ENCODE measurements at places on chromosomes 2 and 18.

- DNase-seq = no peak
These were observed 1029.9 kb upstream of the PIK3C3 start for GRCh38 chr18:40925071-40925541.

DNA sequence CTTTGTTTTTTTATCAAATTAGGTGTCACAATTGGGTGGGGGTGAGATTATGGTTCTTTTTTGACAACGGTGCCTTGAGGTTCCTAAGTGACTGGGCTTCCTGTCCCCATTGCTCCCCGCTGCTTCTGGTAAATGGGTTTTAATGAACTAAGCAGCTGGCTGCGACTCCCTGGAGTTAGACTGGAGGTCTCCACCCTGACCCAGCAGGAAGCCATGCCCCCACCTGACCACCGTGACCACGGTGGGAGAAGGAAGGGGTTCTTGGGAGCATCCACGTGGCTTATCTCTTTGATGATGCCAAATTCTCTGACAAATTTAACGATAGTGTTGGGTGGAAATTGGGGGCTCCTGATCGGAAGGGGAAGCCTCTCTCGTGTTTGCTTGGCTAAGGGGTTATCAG is 12.2 kb downstream of the CNDP2 start:
- no peak for DNase-seq

DNA sequence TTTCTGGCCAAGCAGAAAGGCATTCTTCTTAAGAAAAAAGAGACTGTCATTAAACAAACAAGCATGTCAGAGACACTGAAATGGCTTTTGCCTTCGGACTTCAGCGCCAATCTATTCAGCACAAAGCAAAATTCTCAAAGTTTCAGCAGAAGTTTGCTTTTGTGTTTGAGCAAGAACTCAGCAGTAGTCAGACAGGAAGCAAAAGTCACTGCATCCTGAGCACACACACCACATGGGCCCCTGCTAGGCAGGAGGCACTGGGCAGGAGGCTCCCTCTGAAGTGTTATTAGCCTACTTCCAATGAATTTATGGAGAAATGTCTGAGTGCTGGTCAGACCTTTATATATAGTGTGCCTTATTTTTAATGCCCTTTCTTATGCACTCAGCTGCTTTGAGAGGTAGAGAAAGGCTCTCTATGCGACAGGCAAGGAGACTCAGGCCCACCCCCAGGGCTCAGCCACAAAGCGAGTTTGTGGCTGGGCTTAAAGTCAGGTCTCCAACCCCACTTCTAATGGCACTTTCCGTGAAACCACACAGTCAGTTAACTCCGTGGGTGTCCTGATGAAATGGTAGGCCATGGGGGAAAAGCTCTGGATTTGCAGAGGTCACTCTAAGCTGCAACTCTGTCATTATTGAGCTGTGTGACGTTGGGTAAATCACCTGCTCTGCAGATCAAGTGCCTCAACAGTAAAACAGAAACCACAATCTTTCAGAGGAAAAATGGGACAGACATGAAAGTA is 161.0 kb upstream of the TMEM200C start:
- DNase-seq = no peak

GRCh38 chr18:60936101-60936500 is 397.1 kb upstream of the CDH20 start:
- no peak for DNase-seq

GRCh38 chr2:27170581-27171337 is 22.0 kb downstream of the TCF23 start:
- no peak for DNase-seq

DNA sequence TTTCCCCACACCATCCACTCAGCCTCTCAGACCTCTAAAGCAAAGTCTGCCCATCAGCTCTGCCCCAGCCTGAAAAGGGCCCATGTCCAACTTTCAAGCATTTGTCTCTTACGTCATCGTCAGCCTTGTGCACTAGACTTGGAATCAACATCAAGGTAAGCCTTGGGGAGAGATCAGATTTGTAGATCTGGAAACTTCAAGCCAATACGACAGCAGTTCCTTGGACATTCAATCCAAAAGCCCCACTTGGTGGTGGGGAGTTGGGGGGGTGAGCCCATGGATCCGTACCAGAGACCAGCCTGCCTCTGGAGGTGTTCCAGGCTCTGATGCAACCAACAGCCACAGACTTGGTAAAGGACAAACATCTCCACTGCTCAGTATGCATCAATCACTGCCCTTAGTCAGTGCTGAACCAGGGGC is 206.8 kb upstream of the MEIS1 start:
- DNase-seq = no peak

DNA sequence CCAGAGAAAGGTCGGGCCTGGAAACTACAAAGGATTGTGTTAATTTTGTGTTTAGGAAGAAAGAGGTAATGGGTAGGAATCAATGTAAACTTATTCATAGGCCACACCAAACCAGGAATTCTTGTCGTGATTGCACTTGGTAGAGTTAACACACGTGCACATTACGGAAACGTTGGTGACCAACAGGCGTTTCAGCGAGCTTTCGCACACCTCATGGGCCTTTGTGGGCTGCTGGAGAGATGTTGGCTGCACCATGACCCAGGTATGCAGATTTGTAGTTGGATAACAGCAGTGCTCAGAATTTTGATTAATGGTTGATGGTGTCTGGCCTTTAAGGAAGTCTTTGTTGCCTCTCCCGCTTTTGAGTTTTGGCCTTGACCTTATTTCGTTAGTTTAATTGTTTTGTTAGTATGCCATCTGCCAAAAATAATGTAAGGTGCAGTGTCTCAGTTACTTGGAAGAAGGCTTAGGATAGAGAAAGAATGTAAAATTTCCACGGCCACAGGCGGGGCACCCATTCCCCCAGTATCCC is 1.9 kb downstream of the ZNF236 start:
- DNase-seq = no peak

DNA sequence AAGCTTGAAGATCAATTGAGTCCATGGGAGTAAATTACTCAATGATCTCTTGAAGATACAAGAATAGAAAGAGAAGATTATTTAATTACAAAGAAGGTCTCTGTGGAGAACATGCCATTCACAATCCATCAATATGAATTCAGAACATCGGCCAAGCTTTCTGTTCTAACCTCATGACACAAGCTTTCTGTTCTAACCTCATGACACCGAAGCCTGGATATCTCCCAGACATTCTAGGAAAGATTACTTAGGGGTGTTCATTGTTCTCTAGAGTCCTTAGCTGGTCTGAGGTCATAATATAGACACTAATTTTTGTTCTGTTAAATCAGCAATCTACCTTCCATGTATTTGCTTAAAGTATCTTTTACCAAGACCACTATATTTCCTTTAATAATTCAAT is 95.5 kb downstream of the RDH14 start:
- no peak for DNase-seq

DNA sequence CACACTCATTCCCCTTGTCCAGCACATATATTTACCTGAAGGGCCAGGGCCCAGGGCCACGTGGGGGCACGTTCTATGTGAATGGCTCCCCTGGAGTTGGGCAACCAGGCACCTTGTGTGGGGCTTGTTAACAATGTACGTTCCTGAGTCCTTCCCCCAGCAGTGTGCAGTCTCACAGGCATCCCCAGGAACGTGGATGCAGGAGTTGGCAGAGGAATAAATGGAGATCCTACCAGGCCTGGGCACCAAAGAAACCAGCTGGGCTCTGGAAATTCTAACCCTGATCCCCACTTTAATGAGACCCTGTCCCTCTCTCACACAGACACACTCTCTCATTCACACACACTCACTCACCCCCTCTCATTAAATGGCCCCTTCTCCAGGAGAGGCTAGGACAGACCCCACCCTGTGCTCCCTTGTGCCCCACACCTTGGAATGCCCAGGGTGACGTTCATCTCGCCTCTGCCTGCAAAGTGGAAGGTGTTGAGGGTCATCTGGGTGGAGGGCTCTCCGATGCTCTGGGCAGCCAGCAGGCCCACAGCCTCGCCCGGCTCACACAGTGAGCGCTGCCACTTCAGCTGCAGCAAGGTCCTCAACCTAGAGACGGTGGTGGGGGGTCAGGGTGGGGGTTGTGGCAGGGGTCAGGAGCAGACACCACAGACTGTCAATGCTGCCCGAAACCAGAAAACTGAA is 65.6 kb downstream of the POLR1A start:
- DNase-seq = no peak

DNA sequence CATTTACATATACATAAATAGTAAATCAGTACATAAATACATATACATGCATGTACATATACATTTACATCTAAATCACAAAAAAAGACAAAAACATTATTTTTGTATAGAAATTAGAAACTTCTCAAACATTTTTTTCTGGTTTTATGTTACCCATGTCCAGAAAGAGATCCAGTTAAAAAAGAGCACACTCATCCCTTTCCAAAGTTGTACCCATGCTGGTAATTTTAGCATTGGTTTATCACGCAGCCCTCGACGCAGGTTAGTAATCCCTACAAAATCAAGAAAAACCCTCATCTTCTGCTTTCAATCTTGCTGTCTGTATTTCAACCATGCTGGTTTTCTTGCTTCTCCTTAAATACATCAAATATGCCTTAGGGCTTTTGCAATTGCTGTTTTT is 10.5 kb downstream of the SCN9A start:
- no peak for DNase-seq

GRCh38 chr2:84768840-84769239 is 112.0 kb downstream of the TRABD2A start:
- DNase-seq = no peak

- no peak for DNase-seq
These were observed 93.6 kb downstream of the DNER start for GRCh38 chr2:229620759-229621158.

- no peak for DNase-seq
These were observed 168.2 kb upstream of the CHST9 start for GRCh38 chr18:27353273-27353672.

DNA sequence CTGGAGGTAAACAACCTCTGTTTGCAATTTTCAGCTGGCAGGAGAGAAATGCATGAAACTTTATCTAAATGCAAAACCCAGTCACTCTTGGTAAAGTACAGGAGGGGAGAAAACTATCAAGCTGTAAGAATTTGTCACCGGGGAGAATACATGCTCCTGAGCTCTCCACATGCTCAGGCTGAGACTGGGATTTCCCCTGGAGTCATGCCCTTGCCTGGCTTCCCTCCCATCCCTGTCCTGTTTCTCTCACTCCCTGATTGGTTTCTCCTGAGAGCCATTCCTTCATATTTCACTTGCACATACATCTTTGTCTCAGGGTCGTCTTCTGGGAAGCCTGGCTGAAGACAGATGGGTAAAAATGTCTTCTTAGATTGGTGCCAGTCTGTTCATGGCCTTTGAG is 52.9 kb upstream of the SPATS2L start:
- no peak for DNase-seq

- DNase-seq = no peak
These were observed 569.8 kb downstream of the ARHGAP15 start for GRCh38 chr2:143698888-143699570.

DNA sequence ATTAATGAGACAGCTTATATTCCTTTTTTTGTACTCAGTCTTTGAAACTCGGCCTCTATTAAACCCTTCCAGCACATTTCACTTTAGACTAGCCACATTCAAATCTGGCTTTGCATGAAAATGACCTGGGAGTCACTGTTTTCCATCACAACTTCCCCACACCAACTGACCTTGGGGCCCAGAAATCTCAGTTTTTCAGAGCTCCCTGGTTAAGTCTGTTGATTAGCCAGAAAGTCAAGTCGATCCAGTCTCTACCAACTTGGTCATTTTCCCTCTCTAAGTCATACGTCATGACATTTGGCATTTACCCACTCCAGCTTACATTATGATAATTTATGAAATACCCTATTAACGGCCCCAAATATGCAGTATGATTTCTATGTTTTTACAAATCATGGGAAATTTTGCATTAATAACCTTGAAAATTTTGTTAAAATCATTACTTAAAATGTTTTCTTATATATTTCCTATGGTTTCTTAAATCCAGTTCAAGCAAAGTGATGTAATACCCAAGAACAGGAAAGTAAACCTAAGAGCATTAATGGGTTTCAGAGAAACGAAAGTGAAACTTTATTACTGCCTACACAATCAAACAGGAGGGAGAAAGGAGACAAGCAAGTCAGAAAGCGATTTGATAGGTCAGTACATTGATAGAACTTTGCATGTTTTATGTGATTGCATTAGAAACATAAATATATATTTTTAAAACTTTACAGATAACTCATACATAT is 77.1 kb downstream of the SPATS2L start:
- no peak for DNase-seq

DNA sequence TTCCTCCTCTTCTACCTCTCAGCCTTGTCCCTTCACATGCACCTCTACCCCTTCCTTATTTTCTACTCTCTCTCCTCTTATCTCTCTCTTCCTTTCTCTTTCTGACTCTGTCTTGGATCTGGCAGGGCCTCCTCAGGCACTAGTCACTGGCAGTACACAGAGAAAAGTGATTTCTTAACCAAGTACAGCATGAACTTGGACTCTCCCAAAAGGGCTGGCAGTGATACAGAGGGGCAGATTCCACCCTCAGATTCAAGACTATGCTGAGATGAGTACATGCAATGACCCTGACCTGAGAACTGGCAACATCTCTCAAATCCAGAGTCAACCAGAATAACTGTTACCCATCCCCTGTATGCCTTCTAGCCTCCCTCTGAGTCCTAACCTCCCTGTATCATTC is 4.3 kb downstream of the AOX1 start:
- DNase-seq = no peak
